ENCODE measurements at places on chromosomes 11 and 22.

DNA sequence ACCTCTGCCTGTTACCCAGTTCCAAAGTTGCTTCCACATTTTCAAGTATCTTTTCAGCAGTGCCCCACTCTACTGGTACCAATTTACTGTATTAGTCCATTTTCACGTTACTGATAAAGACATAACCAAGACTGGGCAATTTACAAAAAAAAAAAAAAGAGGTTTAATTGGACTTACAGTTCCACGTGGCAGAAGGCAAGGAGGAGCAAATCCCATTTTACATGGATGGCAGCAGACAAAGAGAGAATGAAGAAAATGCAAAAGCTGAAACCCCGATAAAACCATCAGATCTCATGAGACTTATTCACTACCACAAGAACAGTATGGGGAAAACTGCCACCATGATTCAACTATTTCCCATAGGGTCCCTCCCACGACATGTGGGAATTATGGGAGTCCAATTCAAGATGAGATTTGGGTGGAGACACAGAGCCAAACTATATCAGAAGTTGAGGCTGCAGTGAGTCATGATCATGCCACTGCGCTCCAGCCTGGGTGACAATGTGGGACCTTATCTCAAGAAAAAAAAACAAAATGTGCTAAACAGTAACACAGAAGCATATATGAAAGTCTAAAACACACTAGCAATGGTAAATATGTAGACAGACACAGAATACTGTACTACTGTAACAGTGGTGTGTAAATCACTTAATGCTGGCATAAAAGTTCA lies 190.3 kb upstream of the ZC3H12C start:
- DNase-seq, result no peak

DNA sequence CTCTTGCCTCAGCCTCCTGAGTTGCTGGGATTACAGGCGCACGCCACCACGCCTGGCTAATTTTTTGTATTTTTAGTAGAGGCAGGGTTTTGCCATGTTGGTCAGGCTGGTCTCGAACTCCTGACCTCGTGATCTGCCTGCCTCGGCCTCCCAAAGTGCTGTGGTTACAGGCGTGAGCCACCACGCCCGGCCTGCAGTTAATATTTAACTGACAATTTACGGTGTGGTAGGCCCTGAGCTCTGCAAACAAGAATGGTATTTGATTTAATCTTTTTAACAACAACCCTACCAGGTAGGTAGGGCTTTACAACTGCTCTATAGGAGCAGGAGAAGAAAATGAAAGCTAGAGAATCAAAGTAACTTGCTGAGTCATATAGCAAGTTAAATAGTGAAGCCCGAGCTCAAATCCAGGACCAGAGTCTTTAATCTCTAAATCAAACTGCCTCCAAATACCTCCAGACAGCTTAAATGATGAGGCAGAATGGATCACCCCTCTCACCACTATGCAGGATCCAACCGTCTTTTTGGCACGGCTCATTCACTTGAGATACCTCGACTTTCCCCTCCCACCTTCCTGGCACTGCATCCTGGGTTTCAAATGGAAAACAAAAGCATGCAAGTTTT lies 9.4 kb downstream of the UEVLD start:
- DNase-seq, result no peak

- DNase-seq, result no peak
Measured at GRCh38 chr11:20489948-20490347, 102.4 kb downstream of the PRMT3 start.

GRCh38 chr11:120775986-120776951 lies 247.6 kb upstream of the TBCEL start:
- DNase-seq, result no peak

- no peak for DNase-seq
Measured at GRCh38 chr11:111063726-111064517, 181.6 kb upstream of the POU2AF2 start.

DNA sequence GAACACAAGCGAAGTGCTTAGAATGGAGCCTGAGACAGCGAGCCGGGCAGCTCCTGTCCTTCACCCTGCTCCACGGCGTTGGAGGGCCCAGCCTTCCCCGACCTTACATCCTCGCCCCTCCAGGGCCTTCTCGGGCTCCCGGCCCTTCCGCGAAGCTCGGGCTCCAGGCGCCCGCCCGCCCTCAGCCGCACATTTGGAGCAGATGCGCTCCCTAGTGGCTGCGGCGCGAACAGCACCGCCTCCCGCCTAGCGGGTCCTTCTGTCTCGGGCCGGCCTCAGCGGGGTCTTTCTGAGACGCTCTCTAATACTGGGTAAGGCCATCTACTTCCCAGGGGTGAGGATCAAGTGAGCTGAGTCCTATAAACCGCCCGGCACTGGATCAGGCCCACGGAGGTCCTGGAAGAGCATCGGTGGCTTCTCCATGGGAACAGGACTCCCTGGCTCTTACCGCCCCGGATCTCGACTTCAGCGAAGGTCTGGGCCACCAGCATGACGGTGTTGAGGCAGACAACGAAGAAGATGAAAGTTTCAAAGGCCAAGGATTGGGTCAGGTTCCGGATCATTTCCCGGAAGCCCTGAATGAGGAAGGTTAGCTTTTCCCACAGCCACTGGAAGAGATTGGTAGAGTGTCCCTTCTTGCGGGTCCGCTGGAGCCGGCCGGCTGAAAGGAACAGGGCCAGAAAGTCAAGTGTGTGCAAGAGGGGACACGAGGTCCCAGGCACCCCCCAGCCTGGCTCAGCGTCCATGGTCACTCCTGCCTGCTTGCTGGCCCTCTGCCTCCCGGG lies 3.7 kb downstream of the CATSPER1 start:
- peak; percentile 46 for DNase-seq

DNA sequence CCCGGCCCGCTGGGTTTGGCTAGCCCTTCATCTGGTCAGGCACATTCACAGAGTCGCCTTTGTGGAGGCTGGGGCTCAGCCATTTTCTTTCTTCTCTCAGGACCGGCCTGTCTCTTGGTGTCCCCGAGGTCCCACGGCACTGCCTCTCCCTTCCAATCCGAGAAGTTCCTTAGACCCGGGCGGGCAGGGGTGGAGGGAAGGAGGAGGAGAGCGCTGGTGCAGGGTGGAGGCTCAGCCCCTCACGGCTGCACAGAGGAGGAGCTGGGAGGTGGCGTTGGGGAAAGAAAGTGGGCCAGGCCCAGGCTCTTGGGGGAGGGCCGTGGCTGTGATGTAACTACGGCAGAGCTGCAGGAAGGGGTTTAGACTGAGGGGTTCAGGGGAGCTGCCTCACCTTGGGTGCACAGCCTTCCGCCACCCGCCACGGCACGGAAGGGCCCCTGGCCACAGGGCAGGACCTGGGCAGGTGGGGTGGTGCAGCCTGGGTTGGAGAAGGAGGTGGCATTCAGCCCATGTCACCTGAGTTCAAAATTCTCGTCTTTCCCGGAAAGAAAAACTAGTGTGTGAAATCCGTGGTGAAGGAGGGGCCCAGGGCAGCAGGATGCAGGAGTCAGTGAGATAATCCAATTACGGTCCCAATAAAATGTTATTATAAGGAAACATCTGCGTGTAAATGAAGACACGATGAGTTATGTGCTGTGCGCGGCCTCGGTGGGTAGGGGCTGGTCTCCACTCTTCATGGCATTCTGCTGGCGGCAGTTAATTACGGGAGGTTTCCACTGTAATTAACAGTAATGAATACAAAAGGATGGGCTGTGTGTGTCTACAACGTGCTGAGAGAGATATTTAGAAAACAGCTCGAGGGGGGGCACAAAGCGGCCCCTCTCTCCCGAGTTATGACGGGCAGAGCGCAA lies 1.7 kb downstream of the BRSK2 start:
- no peak for DNase-seq

DNA sequence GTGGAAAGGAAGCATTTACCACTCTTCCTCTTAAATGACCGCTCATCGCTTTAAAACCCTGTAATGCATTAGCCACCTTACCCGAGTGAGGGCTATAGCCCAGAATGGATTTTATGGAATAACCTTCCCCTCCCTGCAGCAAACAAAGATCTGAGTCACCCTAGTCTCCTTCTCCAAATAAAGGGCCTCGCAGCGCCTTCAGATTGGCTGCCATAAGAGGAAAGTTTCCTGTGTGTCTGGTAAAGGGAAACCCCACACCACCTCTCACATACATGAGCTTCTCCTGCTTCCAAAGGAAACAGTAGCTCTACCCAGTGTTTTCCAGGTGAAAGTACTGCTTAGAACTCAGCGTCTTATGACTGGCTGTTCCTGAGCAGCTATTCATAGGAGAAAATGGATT lies 47.8 kb downstream of the PPP2R1B start:
- DNase-seq, result no peak

- DNase-seq, result no peak
Measured at GRCh38 chr11:119694334-119694733, 34.7 kb downstream of the NECTIN1 start.

DNA sequence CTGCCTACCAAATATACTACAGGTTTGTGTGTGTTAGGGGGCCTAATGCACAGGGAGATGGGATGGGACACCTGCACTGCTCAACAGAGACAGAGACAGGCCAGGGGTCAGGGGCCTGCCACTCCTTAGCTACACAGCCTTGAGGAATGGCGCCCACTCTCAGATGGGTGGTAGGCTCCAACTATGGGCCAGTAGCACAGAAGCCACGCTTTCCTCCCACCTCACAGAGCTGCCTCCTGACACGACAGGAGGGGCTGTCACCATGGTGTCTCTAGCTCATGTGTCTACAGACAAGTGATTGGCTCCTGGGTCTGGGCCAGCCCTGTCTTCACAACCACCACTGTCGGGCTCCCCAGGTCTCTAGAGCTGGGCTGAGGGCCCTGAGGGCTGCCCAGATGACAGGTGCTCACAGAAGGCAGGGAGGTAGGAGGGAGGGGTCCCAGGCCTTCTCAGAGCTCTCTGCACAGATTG lies 81.8 kb downstream of the DGCR2 start:
- DNase-seq, result no peak

DNA sequence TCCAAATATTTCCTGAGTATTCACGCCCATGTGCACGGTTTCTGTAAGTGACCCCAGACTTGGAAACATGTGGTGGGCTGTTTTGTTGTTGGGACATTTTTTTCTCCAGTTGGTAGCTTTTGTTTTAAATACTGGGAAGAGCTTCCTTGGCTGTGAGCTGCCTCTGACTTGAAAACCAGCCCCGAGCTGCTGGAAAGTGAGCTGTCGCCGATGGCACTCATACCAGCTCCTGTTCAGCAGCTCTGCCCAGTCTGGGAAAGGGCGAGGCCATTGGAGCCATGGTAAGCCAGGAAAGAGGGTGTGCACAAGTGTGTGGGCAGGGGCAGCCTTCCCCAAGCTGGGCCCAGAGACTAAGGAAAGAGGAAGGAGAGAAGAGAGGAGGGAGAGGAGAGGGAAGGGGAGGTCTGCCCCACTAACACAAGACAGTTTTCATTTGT lies 3.2 kb upstream of the FLI1 start:
- no peak for DNase-seq

DNA sequence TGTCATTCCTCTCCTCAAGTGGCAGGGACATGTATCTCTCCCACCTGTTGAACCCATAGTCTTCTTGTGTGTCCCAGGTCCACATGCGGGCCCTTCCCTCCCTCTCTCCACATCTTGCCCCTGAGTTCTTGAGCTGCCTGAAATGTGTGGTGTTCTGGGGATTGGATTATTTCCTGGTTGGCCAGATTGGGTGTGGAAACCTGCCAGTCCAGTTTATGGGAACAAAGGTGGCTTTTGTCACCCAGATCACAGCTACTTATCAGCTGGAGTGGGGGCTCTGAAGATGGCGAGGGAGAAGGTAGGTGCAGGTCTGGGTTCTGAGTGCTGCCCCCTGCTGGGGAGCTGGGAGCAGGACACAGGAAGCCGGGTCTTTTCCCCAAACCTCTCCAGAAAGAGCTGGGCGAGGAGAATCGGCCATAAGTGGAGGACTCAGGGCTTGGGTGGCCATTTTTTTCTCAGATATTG lies 14.2 kb downstream of the DTX4 start:
- DNase-seq, result peak; percentile 3
